ENCODE measurements at places on chromosomes 7 and 10.

DNA sequence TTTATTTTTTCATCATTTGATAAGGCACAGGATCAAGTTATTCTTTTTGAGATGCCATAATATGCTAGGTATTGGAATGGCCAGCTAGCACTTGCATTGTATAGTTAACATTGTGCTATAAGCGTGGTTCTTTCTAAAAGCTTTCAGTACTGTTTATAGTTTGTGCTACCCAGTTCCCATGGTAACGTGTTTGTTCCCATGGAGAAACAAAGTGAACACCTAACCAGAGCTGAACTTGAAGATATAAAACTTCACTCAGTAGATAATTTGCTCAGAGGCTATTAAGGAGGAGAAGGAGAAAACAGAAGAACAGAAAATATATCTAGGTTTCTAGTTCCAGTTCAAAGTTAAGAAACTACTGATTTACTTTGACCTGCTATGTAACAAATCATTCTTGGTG lies 23.6 kb upstream of the ITGB8 start:
- DNase-seq, result no peak

GRCh38 chr7:105016709-105017656 lies 3.0 kb downstream of the KMT2E start:
- DNase-seq, result peak; percentile 13

DNA sequence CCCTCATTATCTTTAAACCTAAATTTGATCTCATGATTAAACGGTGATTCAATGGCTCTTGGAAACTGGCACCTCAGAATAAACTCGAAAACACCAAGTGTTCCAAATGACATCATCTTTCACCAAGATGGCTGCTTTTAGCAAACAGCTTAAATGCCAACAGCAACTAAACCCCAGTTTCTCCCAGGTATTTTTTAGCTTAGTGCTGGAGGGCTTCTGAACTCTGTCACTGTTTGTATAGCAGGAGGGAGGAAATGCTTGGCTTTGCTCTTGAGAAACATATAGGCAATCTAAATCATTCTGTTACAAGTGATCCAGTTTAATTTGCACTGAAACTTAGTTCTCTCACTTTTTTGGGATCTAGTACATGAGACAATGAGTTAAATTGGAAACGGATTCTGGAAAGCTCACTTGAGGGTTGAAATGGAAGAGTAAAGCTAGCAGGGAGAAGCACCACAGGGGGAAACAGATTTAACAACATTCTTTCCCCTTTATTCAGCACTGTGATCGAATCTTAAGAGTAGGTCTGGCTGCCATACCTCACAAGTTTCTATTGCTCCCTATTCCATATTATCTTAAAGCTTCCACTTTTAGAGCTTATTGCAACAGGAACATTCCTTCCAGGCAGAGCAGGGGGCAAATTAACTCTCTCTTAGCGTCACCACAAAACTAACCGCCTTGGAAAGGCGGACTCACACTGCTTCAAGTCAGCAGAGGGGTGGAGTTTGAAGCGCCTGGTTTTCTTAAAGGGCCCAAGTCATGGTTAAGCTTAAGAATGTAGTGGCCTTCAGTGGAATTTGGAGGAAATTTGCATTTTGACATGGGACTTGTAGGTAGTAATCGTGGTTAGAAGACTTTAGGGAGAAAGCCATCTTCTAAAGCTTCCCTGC lies 1.8 kb upstream of the CCDC6 start:
- DNase-seq, result peak; percentile 60

DNA sequence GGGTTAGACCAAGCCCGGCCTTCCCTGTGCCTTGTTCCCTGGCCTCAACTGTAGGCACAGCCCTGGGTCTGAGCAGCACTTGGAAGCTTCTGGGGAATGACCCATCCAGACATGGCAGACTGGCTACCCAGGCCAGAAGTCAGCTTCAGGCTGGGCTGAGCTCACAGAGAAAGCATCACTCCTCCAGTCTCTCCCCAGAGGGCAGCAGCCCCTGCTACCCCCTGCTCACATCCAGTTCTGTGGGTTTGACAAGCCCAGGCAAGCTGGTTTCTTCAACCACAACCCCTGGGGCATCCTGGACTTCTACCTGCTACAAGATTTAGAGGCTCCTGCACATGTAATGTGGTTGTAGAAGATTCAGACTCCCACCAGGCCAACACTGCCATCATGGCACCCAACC lies 9.0 kb downstream of the C10orf71 start:
- DNase-seq, result no peak

DNA sequence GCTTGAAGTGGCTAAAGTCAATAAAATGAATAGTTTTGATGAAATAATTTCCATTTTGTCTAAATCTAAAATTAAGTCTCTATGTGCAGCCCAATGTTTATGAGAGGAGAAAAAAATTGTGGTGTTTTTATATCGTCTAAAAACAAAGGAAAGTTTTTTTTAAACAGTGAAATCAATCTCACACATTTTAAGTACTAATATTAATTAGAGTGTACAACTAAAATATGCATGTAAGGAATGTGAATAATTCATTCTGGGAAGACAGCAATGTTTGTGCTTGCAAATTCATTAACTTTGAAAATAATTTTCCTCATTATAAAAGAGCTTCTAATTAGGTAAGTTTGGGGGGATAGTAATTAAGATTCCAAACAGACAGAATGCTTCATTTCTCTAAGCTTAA lies at the start of gene NPVF:
Gene NPVF (minus strand): TSS at position 101 of the 400 bp plus-strand sequence. CDS start 47 bp downstream, at position 54.
- no peak for DNase-seq

GRCh38 chr7:78437118-78437517 lies 638.5 kb downstream of the PHTF2 start:
- peak; percentile 8 for DNase-seq

GRCh38 chr10:97154162-97154561 lies 31.6 kb downstream of the SLIT1 start:
- DNase-seq, result no peak

GRCh38 chr7:150845421-150845861 lies 6.9 kb upstream of the AOC1 start:
- DNase-seq, result no peak

- DNase-seq, result peak; percentile 86
Measured at GRCh38 chr7:6453734-6454133, 6.0 kb upstream of the DAGLB start.

- DNase-seq, result peak; percentile 73
Measured at GRCh38 chr10:117004227-117005025, 561 bp downstream of the SHTN1 start.

DNA sequence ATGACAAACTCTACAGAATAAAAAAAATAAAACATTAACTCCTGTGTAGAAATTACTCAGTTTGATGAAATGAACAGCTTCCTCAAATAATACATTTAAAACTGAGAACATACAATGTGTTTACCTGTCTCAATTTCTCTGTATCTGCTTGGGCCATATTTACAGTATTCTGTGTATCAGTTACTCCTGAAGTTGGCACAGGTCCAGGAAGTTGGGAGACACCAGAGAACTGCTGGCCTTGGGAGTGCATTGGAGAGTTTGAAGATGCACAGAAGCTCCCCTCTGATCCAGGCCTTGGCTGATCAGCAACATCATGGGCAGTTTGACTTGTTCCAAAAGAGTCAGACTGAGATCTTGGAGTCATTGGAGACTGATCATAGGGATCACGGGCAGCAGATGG lies 155.1 kb downstream of the GALNT11 start:
- no peak for DNase-seq

DNA sequence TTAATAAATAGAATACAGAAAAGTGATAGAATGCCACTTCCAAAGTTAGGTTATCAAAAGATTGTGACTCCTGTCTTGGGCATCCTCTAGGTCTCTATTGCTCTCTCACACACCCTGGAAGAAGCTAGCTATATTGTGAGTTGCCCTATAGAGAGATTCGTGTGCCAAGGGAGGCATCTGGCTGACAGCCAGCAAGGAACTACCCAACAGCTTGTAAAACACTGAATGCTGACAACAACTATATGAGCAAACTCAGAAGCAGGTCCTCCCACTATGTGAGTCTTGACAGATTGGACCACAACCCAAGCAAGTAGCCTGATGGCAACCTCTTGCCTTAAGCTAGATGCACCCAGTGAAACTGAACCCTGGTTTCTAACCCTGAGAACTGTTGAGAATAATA lies 55.7 kb upstream of the CDK14 start:
- DNase-seq, result no peak

DNA sequence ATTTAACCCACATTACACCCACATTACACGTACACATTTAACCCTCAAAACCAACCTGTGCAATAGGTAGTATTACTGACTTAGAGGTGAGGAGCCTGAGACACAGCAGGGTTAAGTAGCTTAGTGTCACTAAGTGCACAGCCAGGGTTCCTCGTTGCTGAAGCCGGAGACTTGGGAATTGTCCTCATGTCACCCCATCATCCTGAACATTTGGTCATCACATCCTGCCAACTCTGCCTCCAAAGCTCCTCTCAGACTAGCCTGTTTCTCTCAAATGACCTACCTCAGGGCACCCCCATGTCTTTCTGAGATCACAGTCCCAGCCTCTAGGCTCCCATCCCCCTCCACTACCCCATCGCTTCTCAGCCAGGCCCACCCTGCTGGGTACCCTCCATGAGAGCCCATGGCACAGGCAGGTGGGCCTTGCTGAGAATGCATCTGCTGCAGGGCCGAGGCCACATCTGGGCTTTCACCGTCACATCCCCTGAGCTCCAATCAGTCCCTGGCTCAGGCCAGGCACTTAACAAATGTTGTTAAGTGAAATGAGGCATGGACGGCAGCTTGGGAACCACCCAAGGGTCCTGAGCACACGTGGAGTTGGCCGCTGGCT lies 21.1 kb upstream of the PCBD1 start:
- DNase-seq, result no peak

DNA sequence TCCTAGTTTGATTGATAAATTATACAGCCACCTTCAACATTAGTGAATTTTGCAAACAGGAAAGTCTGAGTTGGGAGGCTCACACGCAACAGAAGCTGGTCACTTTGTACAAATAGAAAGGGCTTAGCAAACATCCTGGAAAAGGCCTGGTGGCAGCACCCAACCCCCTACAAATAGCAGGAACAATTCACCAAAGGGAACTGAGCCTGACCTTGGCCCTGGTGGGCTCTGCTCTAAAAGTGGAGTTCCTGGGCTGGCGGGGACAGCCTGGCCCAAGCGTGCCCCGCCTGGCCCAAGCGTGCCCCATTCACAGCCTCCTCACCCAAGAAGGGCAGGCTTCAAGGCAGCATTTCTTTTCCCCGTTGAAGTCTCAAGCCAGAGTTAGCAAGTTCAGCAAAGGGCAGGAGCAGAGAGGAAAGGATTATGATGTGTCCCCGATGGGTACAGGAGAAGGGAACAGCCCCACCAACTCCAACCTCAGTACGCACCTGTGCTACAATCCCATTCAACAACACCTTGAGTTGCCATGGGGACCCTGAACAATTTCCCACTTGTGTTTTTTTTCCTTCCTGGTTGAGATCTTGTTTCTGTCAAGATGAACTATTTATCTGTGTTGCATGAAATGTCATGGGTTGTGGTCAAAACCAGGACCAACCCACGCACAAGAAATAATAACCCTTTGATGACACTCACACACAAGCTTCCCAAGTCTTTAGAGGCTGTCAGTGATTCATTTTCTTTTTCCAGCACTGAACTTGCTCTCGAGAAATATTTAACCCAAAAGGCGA lies 43.4 kb downstream of the RGS10 start:
- no peak for DNase-seq

- no peak for DNase-seq
Measured at GRCh38 chr7:3094701-3095445, 51.2 kb upstream of the CARD11 start.

GRCh38 chr10:10520491-10521385 lies 496.9 kb upstream of the CELF2 start:
- no peak for DNase-seq

GRCh38 chr10:70602665-70603448 lies at the start of gene PRF1:
Gene PRF1 (minus strand): TSS chr10:70602741. CDS start chr10:70600902, 1,839 bp downstream.
- no peak for DNase-seq

GRCh38 chr7:148711191-148712102 lies 12.7 kb downstream of the CUL1 start:
- DNase-seq, result no peak

- DNase-seq, result peak; percentile 12
Measured at GRCh38 chr10:52256832-52257691, 57.0 kb upstream of the DKK1 start.

DNA sequence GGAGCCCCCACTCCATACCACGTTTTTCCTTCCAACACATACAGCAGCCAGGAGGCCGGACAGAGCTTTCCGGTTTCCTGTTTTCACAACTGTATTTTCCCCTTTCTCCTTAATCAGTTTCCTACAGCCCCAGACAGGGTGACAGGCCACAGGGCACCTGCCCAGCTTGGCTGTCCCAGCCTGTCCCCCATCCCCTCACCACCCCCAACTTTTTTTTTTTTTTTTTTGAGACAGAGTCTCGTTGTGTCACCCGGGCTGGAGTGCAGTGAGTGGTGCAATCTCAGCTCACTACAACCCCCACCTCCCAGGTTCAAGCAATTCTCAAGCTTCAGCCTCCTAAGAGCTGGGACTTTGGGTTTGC lies 10.3 kb upstream of the HSPB1 start:
- DNase-seq, result no peak

- no peak for DNase-seq
Measured at GRCh38 chr10:83289373-83289772, 849.9 kb upstream of the GHITM start.

GRCh38 chr7:31748084-31748483 lies 61.1 kb downstream of the PPP1R17 start:
- DNase-seq, result no peak

GRCh38 chr7:157273208-157274093 lies 63.4 kb upstream of the DNAJB6 start:
- DNase-seq, result peak; percentile 60

DNA sequence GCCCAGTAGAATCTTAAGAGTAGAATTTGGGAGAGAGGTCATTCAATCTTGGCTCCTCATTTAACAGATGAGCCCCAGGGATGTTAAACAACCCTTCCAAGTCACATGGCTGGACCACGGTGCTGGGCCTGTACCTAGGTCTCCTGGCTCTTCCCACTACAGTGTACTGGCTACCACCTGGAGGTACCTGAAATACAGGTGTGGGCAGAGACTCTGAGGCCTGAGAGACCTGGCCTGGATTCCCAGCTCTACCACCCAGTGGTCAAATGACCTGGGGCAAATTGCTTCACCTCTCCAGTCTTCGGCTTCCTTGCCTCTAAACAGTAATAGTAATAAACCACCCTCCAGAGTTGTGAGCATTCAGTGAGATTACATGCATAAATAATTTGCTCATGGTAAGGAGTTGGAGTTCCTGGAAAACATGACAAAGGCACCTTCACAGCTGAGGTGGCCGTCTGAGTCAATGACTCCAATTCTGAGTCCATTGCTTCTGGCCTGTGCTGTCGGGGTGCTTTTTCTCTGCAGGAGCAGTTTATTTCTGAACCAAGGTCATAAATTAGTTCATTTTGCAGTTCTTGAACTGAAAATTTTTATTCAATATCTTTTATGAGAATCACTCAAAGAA lies 2.7 kb downstream of the GOT1 start:
- DNase-seq, result no peak

- DNase-seq, result no peak
Measured at GRCh38 chr7:105112440-105113418, 98.7 kb downstream of the KMT2E start.

GRCh38 chr10:29646238-29646902 lies 11.6 kb upstream of the SVIL start:
- DNase-seq, result no peak

DNA sequence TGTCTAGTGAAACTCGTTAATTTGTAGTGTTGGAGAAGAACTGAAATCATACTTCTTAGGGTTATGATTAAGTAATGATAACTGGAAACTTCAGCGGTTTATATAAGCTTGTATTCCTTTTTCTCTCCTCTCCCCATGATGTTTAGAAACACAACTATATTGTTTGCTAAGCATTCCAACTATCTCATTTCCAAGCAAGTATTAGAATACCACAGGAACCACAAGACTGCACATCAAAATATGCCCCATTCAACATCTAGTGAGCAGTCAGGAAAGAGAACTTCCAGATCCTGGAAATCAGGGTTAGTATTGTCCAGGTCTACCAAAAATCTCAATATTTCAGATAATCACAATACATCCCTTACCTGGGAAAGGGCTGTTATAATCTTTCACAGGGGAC lies 187.6 kb downstream of the CFTR start:
- peak; percentile 13 for DNase-seq
